Effector memory CD8-positive, alpha-beta T cell (primary cell): ENCODE measurements at places on chromosomes 3 and 15.

- H3K36me3 ChIP-seq: peaks cover 3% of the 10 kb centered on the region
- H3K27ac ChIP-seq: no peak overlapping the region
- no peaks in the 10 kb centered on the region for H3K4me1 ChIP-seq
- no peak for DNase-seq
- peaks cover 44% of the 10 kb centered on the region for H3K27me3 ChIP-seq
These were observed 243.3 kb downstream of the FAM43A start for GRCh38 chr3:194928831-194929577.

GRCh38 chr15:100901702-100902435, 17.3 kb upstream of the LRRK1 start:
- H3K36me3 ChIP-seq: no peaks in the 10 kb centered on the region
- no peak for DNase-seq
- no peaks in the 10 kb centered on the region for H3K4me1 ChIP-seq

GRCh38 chr3:20185331-20185678, 701 bp downstream of the SGO1 start:
- H3K4me3 ChIP-seq: no peak overlapping the region
- no peaks in the 10 kb centered on the region for H3K27me3 ChIP-seq
- H3K27ac ChIP-seq: no peak overlapping the region
- no peaks in the 10 kb centered on the region for H3K4me1 ChIP-seq

- peaks cover 50% of the 10 kb centered on the region for H3K27me3 ChIP-seq
- no peaks in the 10 kb centered on the region for H3K4me1 ChIP-seq
- H3K36me3 ChIP-seq: no peaks in the 10 kb centered on the region
- no peak overlapping the region for H3K4me3 ChIP-seq
- no peak overlapping the region for H3K27ac ChIP-seq
- DNase-seq: no peak
These were observed 167.6 kb downstream of the RAB11A start for GRCh38 chr15:66036859-66037258.

DNA sequence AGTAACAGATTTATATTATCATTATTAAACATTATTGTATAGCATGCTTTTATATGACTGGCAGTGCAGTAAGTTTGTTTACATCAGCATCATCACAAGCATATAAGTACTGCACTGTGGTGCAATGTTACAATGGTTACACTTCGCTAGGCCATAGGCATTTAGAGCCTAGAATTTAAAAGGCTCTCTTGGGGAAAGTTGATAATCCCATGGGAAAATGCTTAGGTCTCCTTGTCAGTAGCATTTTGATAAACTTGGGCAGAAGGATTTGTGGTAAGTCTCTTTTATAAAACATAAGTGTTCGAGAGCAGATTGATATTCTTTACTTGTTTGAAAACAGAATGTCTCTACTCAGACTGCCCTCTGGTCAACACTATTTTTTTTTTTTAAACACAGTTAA, 7.5 kb downstream of the DTWD1 start:
- H3K27ac ChIP-seq: no peak overlapping the region
- H3K36me3 ChIP-seq: no peaks in the 10 kb centered on the region
- DNase-seq: no peak

GRCh38 chr3:110436209-110436608, 635.4 kb upstream of the NECTIN3 start:
- H3K36me3 ChIP-seq: no peaks in the 10 kb centered on the region
- no peak overlapping the region for H3K27ac ChIP-seq
- no peak overlapping the region for H3K4me3 ChIP-seq
- H3K4me1 ChIP-seq: no peaks in the 10 kb centered on the region
- H3K27me3 ChIP-seq: no peaks in the 10 kb centered on the region

- no peak for DNase-seq
- no peaks in the 10 kb centered on the region for H3K4me1 ChIP-seq
- H3K4me3 ChIP-seq: no peak overlapping the region
- H3K27me3 ChIP-seq: peaks cover 27% of the 10 kb centered on the region
- no peaks in the 10 kb centered on the region for H3K36me3 ChIP-seq
These were observed 27.4 kb upstream of the BOC start for GRCh38 chr3:113183748-113184661.

DNA sequence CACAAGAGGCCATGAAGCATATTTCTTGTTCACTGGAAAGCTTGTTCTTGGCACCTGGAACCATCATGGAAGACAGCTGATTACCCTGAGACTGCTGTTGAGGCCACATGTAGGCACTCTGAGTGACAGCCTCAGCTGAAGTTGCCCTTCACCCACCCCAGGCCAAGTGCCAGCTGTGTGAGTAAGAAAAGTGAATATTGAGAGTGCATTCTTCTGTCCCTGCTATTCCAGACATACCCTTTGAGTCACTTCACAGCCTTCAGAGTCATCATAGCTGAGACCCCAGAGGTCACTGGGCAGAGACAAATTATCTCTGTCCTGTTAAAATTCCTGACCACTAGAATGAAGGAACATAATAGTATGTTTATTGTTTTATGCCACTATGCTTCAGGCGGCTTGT, 79.6 kb downstream of the NFKBIZ start:
- H3K27me3 ChIP-seq: no peaks in the 10 kb centered on the region
- H3K27ac ChIP-seq: no peak overlapping the region
- H3K4me1 ChIP-seq: peaks cover 3% of the 10 kb centered on the region
- H3K4me3 ChIP-seq: no peak overlapping the region
- DNase-seq: no peak
- H3K36me3 ChIP-seq: peaks cover 4% of the 10 kb centered on the region

DNA sequence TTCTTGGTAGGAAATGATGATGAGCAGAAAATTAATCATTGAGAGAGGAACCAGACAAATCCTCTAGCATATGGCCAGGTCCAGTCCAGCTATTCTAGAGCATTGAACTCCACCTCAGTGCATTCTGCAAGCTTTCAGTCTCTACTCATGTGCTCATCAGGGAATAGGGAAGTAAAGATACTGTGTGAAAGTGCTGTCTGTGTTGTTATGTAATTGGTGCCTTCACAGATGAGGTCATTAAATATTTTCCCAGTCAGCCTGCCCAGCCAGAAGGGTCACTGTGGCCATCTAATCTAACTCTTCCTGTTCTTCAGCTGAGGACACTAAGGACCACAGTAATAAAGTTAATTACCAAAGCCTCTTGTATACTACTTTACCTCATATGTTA, 28.2 kb downstream of the C3orf62 start:
- H3K4me1 ChIP-seq: no peaks in the 10 kb centered on the region
- H3K36me3 ChIP-seq: no peaks in the 10 kb centered on the region
- no peak for DNase-seq
- H3K4me3 ChIP-seq: no peak overlapping the region

- DNase-seq: no peak
- peaks cover 31% of the 10 kb centered on the region for H3K36me3 ChIP-seq
- peaks cover 41% of the 10 kb centered on the region for H3K4me1 ChIP-seq
- H3K4me3 ChIP-seq: peak overlapping the region; percentile 69
- peak overlapping the region; percentile 49 for H3K27ac ChIP-seq
These were observed 80.4 kb downstream of the IQSEC1 start for GRCh38 chr3:12992629-12993516.

DNA sequence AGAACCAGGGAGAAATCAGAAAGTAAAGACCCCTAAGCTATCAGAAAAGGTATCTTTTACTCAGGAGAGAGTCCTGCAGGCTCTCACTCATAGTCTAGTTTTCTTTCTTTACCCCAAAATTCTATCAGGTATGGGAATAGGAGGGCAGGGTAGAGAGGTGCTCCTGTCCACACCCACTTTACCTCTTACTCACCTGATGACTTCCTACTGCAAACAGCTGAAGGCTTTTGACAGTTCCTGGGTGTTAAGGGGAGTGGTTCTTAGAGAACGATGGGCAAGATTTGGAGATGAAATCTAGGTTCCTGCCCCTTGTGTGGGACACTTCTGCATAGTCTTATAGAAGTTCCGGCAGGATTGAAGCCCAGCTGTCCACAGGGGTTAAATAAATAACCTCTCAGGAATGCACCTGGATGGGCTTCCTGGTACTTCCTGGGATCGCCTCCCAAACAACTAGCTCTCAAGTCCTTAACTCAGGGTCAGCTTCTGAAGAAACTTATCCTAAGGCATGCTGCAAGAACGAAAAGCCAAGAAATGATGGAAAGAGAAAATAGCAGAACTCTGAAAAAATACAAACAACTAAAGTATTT, 10.8 kb upstream of the TNFAIP8L3 start:
- peaks cover 42% of the 10 kb centered on the region for H3K27me3 ChIP-seq
- H3K4me3 ChIP-seq: no peak overlapping the region
- H3K27ac ChIP-seq: no peak overlapping the region
- H3K4me1 ChIP-seq: no peaks in the 10 kb centered on the region
- no peaks in the 10 kb centered on the region for H3K36me3 ChIP-seq
- no peak for DNase-seq

GRCh38 chr3:177071496-177072156, 125.7 kb downstream of the TBL1XR1 start:
- H3K27ac ChIP-seq: no peak overlapping the region
- no peak overlapping the region for H3K4me3 ChIP-seq
- H3K4me1 ChIP-seq: peaks cover 31% of the 10 kb centered on the region
- peaks cover 3% of the 10 kb centered on the region for H3K36me3 ChIP-seq
- no peak for DNase-seq

GRCh38 chr3:52246728-52247408, 1.3 kb downstream of the PPM1M start:
- no peak for DNase-seq
- peaks cover 50% of the 10 kb centered on the region for H3K36me3 ChIP-seq
- peak overlapping the region; percentile 94 for H3K27ac ChIP-seq
- peaks cover 60% of the 10 kb centered on the region for H3K4me1 ChIP-seq
- peak overlapping the region; percentile 91 for H3K4me3 ChIP-seq

GRCh38 chr15:63347074-63347857, 34.4 kb downstream of the CA12 start:
- no peaks in the 10 kb centered on the region for H3K4me1 ChIP-seq
- H3K27ac ChIP-seq: no peak overlapping the region
- H3K27me3 ChIP-seq: peaks cover 38% of the 10 kb centered on the region
- H3K36me3 ChIP-seq: no peaks in the 10 kb centered on the region

GRCh38 chr3:68163968-68164367, 509.6 kb upstream of the SUCLG2 start:
- H3K27ac ChIP-seq: no peak overlapping the region
- no peaks in the 10 kb centered on the region for H3K27me3 ChIP-seq
- H3K4me1 ChIP-seq: no peaks in the 10 kb centered on the region
- no peak for DNase-seq
- H3K4me3 ChIP-seq: no peak overlapping the region
- peaks cover 2% of the 10 kb centered on the region for H3K36me3 ChIP-seq

DNA sequence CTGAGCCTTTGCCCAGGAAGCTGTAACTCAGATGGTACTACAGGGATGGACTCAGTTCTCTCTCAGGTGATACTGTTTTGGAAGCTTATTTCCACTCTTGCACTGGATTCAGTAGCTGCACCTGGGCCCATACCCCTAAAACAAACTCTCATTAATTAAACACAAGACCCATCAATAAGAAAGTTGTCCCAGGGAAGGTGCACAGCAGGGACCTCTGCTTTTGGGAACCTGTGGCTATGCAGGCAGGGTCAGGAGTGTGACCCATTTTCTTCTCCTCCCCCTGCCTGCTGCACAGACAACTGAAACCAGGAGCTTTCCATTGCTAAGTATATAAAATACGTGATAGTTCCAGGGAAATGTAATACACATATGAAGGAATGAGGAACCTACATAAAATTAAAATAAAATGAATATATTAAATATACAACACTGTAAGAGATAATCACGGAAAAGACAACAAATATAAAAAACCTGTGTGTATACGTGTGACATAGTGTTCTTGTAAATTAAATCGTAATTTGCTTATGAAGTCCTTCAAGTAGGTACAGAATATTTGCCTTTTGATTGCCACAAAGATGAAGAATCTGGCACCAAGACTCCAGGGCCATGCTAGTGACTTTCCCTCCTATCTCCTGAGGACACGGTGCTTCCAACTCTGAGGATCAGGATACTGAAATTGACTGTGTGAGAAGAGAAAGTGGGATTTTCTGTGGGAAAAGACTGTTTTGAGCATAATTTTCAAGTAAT, 101.6 kb upstream of the GOLGA6L6 start:
- no peaks in the 10 kb centered on the region for H3K4me1 ChIP-seq
- peaks cover 24% of the 10 kb centered on the region for H3K27me3 ChIP-seq
- no peak overlapping the region for H3K4me3 ChIP-seq
- H3K27ac ChIP-seq: no peak overlapping the region
- no peak for DNase-seq

GRCh38 chr15:91263632-91264531, 163.8 kb downstream of the SV2B start:
- H3K4me1 ChIP-seq: no peaks in the 10 kb centered on the region
- DNase-seq: no peak
- H3K36me3 ChIP-seq: no peaks in the 10 kb centered on the region
- peaks cover 20% of the 10 kb centered on the region for H3K27me3 ChIP-seq

GRCh38 chr3:15703346-15703745, 94.4 kb downstream of the ANKRD28 start:
- DNase-seq: no peak
- H3K27me3 ChIP-seq: no peaks in the 10 kb centered on the region
- no peaks in the 10 kb centered on the region for H3K4me1 ChIP-seq
- no peak overlapping the region for H3K27ac ChIP-seq
- peaks cover 18% of the 10 kb centered on the region for H3K36me3 ChIP-seq

- H3K4me3 ChIP-seq: no peak overlapping the region
- DNase-seq: no peak
- H3K36me3 ChIP-seq: no peaks in the 10 kb centered on the region
- H3K27ac ChIP-seq: no peak overlapping the region
- H3K4me1 ChIP-seq: peaks cover 7% of the 10 kb centered on the region
- no peaks in the 10 kb centered on the region for H3K27me3 ChIP-seq
These were observed 9.8 kb upstream of the VGLL4 start for GRCh38 chr3:11653298-11654055.

- H3K4me3 ChIP-seq: no peak overlapping the region
- no peak overlapping the region for H3K27ac ChIP-seq
- no peaks in the 10 kb centered on the region for H3K27me3 ChIP-seq
- no peaks in the 10 kb centered on the region for H3K4me1 ChIP-seq
These were observed 621.8 kb downstream of the MECOM start for GRCh38 chr3:169041677-169042171.

GRCh38 chr15:40340740-40341400, at the start of gene CCDC9B:
CCDC9B (minus strand) TSS chr15:40340939; CDS start chr15:40340819, 120 bp downstream.
- H3K4me1 ChIP-seq: peaks cover 8% of the 10 kb centered on the region
- DNase-seq: no peak
- no peaks in the 10 kb centered on the region for H3K36me3 ChIP-seq

GRCh38 chr3:11774296-11774877, 72.3 kb downstream of the TAMM41 start:
- peaks cover 15% of the 10 kb centered on the region for H3K4me1 ChIP-seq
- DNase-seq: no peak
- no peak overlapping the region for H3K27ac ChIP-seq
- no peak overlapping the region for H3K4me3 ChIP-seq

DNA sequence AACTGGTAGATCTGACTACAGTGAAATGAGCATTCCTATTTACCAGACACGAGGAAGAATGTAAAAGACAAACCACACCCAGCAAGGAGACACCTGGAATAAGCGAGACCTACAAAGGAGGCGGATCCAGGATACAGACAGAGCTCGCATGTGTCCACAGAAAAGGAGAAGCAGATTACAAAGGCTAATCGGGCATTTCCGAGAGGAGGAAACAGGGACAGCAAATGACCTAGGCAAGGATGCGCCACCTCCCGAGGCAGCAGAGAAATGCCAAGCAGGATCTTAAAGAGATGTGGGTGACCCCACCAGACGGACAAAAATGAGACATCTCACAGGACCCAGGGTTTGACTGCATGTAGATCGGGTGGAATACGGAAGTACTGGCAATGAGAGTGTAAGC, 63.2 kb upstream of the IQSEC1 start:
- peaks cover 7% of the 10 kb centered on the region for H3K36me3 ChIP-seq
- DNase-seq: no peak
- no peak overlapping the region for H3K27ac ChIP-seq
- H3K4me1 ChIP-seq: no peaks in the 10 kb centered on the region
- H3K27me3 ChIP-seq: peaks cover 96% of the 10 kb centered on the region

- no peaks in the 10 kb centered on the region for H3K27me3 ChIP-seq
- H3K36me3 ChIP-seq: no peaks in the 10 kb centered on the region
These were observed 191.9 kb upstream of the POU1F1 start for GRCh38 chr3:87468235-87468634.
